ENCODE measurements at places on chromosomes 3 and 15.

DNA sequence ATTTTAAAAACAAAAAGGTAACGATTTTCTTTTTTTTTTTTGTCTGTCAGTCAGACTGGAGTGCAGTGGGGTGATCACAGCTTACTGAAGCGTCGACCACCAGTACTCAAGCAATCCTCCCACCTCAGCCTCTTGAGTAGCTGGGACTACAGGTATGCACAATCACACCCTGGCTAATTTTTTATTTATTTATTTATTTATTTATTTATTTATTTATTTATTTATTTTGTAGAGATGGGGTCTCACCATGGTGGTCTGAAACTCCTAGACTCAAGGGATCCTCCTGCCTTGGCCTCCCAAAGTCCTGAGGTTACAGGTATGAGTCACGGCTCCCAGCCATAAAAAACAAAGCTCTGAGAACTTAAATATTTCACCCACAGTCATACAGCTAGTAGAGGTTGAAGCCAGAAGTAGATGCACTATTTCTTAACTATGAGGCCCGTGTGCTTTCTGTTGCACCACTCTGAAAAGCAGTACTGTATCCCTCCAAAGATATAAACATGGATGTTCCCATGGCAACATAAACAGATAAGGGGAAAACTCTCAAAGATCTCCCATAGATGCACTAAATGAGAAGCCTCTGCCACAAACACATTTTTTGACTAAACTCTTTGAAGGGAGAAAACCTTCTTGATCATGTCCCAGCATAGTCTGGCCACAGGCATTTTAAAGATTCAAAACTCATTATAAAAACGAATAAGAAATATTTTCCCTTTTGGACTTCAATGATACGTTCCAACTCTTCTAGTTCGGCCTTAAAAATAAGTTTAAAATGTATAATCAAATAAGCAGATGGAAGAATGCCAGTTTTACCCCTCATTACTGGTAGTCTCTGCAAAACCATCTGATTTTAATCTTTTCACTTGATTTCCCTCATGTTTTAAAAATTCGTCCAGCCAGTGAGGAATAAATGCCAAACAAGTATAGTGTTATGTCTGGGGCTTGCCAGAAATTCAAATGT lies 162.3 kb upstream of the ARHGEF26 start:
- no peak for DNase-seq
- H3K36me3 ChIP-seq = no peaks in the 10 kb centered on the region
- H3K4me3 ChIP-seq = no peak overlapping the region
- no peak overlapping the region for H3K27ac ChIP-seq
- no peaks in the 10 kb centered on the region for H3K4me1 ChIP-seq
- H3K27me3 ChIP-seq = peaks cover 13% of the 10 kb centered on the region

- H3K27ac ChIP-seq = no peak overlapping the region
- no peaks in the 10 kb centered on the region for H3K27me3 ChIP-seq
- no peaks in the 10 kb centered on the region for H3K4me1 ChIP-seq
- no peaks in the 10 kb centered on the region for H3K36me3 ChIP-seq
Observed at GRCh38 chr3:68363796-68364195, 568.6 kb downstream of the TAFA4 start.

- peaks cover 51% of the 10 kb centered on the region for H3K36me3 ChIP-seq
- peak overlapping the region; percentile 89 for H3K27ac ChIP-seq
- peaks cover 66% of the 10 kb centered on the region for H3K4me1 ChIP-seq
- H3K27me3 ChIP-seq = no peaks in the 10 kb centered on the region
Observed at GRCh38 chr3:187020376-187020775, 90.0 kb downstream of the ST6GAL1 start.

- no peak overlapping the region for H3K27ac ChIP-seq
- DNase-seq = no peak
- no peaks in the 10 kb centered on the region for H3K27me3 ChIP-seq
- no peak overlapping the region for H3K4me3 ChIP-seq
Observed at GRCh38 chr3:111392894-111393398, 149.1 kb upstream of the CD96 start.

DNA sequence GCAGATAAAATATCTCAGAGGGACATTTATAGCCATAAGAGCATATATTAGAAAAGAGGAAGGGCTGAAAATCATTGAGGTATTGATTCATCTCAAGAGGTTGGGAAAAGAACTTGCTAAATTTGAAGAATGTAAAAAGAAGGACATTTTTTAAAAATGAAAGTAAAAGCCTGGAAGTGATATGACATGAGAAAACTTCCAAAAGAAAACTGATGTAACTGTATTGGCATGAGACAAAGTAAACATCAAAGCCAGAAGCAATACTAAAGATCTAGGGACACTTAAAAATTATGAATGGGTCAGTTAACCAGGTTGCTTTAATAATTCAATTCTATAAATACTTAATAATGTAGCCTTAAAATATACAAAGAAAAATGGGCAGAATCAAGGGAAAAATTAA lies 31.9 kb downstream of the CEP63 start:
- peaks cover 84% of the 10 kb centered on the region for H3K36me3 ChIP-seq
- peaks cover 9% of the 10 kb centered on the region for H3K4me1 ChIP-seq
- no peak overlapping the region for H3K27ac ChIP-seq

DNA sequence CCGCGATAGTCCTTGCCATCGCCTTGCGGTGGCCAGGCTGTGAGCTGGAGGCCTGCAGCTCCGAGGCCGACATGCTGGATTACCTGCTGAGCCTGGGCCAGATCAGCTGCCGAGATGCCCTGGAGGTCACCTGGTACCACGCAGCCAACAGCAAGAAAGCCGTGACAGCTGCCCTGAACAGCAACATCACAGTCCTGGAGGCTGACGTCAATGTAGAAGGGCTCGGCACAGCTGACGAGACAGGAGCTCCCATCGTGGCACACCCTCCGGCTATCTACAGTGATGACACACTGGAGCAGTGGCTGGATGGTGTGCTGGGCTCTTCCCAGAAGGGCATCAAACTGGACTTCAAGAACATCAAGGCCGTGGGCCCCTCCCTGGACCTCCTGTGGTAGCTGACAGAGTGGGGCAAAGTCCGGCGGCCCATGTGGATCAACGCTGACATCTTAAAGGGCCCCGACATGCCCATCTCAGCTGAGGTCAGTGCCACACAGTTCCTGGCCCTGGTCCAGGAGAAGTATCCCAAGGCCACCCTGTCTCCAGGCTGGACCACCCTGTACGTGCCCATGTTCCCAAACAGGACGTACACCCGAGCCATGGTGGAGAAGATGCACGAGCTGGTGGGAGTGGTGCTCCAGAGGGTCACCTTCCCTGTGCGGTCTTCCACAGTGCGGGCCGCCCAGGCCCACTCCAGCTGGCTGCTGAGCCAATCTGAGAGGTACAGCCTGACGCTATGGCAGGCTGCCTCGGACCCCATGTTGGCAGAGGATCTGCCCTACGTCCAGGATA lies 70.2 kb downstream of the FAM43A start:
- no peak for DNase-seq
- H3K36me3 ChIP-seq = no peaks in the 10 kb centered on the region
- no peak overlapping the region for H3K4me3 ChIP-seq
- no peak overlapping the region for H3K27ac ChIP-seq
- peaks cover 9% of the 10 kb centered on the region for H3K27me3 ChIP-seq
- no peaks in the 10 kb centered on the region for H3K4me1 ChIP-seq

DNA sequence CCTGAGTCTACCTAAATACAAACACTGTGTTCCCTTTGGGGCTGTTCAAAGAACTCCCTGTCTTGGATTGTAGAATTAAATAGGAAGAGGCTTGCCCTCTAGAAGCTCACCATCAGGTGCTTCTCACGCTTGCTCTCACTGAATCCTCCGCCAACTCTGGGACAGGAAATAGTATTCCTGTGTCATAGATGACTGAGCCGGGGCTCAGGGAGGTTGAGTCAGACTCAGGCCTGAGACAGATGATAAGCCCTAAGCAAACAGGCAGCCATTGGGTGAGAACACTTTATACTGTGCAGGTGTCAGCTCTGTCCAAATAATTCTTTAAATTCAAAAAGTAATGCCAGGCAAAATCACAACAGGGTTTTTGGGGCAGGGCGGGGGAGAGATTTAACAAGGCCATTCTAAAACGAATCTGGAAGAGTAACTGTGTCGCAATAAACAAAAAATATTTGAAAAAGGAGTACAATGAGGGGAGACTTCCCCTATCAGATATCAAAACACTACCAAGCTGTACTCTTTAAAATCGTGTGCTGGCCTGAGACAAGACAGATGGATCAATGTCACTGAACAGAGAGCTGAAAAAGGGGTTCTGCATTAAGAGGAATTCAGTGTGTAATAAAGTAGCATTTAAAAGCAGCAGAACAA lies 59.0 kb downstream of the EPHB3 start:
- no peaks in the 10 kb centered on the region for H3K36me3 ChIP-seq
- peaks cover 21% of the 10 kb centered on the region for H3K4me1 ChIP-seq
- H3K27ac ChIP-seq = no peak overlapping the region
- H3K27me3 ChIP-seq = no peaks in the 10 kb centered on the region
- no peak overlapping the region for H3K4me3 ChIP-seq

DNA sequence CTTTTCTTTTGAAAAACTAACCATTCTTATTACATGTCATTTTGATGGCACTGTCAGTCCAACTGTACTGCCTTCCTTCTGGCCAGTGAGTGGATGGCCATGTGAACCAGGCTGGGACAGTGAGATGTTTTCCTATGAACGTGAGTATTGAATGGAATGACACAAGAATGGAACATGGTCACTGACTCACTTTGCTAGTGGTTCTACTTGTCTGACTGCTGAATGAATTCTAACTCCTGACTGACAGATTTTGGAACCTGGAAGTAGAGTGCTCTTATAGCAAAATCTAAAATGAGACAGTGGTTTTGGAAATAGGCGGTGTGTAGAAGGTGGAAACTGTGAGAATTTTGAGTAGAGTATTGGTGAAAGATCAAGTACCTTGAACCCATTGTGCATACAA lies 606.9 kb upstream of the KCNMB2 start:
- no peaks in the 10 kb centered on the region for H3K27me3 ChIP-seq
- no peak overlapping the region for H3K4me3 ChIP-seq
- no peak for DNase-seq
- peak overlapping the region; percentile 39 for H3K27ac ChIP-seq

DNA sequence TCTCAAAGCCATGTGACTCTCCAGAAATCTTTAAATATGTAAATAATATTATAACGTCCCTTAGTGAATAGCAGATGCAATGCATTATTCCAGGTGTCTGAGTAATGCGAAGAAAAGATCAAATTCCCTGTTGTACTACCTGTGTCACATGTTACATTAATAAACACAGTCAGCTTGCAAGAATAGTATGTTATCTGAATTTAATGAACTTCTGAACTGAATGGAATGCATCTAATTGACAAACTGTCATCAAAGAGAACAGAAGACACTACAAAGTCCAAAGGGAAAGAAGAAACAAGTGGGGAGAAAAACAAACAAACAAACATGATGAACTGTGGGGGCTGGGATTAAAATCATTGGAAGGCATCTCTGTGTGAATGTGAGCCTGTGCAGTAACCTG lies 508.8 kb downstream of the LPP start:
- no peaks in the 10 kb centered on the region for H3K27me3 ChIP-seq
- H3K27ac ChIP-seq = no peak overlapping the region
- no peak for DNase-seq
- peaks cover 11% of the 10 kb centered on the region for H3K4me1 ChIP-seq
- no peak overlapping the region for H3K4me3 ChIP-seq

- H3K4me1 ChIP-seq = peaks cover 62% of the 10 kb centered on the region
- H3K36me3 ChIP-seq = peaks cover 15% of the 10 kb centered on the region
- no peaks in the 10 kb centered on the region for H3K27me3 ChIP-seq
- peak overlapping the region; percentile 91 for H3K27ac ChIP-seq
Observed at GRCh38 chr3:153621953-153622352, 459.9 kb downstream of the RAP2B start.

DNA sequence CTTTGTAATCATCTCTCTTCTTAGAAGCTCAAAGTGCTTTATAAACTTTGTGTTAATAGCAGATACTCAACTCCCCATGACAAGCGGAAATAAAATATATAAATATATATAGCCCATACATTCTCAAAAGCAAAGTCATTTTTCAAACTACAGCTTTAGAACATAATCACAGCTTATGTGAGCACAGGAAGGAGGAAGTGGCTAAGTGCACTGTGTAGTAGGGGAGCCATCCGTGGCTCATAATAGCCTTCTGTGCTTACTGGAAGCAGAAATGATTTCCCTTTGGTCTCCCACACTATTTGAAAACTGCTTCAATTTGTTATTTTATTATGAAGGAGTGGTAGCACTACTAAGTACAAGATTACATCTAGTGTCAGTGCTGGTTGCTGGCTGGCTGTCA lies 151.4 kb upstream of the ARL6 start:
- peaks cover 5% of the 10 kb centered on the region for H3K27me3 ChIP-seq
- H3K4me1 ChIP-seq = no peaks in the 10 kb centered on the region
- H3K27ac ChIP-seq = no peak overlapping the region
- H3K4me3 ChIP-seq = no peak overlapping the region
- no peak for DNase-seq

GRCh38 chr3:66497985-66498671 lies 2.7 kb downstream of the LRIG1 start:
- DNase-seq = no peak
- H3K27ac ChIP-seq = peak overlapping the region; percentile 95
- peaks cover 3% of the 10 kb centered on the region for H3K27me3 ChIP-seq
- H3K4me1 ChIP-seq = peaks cover 81% of the 10 kb centered on the region
- H3K4me3 ChIP-seq = peak overlapping the region; percentile 94

- no peak overlapping the region for H3K4me3 ChIP-seq
- no peak overlapping the region for H3K27ac ChIP-seq
- no peaks in the 10 kb centered on the region for H3K36me3 ChIP-seq
- DNase-seq = no peak
- H3K27me3 ChIP-seq = no peaks in the 10 kb centered on the region
Observed at GRCh38 chr15:60782316-60782715, 303.4 kb upstream of the ICE2 start.

DNA sequence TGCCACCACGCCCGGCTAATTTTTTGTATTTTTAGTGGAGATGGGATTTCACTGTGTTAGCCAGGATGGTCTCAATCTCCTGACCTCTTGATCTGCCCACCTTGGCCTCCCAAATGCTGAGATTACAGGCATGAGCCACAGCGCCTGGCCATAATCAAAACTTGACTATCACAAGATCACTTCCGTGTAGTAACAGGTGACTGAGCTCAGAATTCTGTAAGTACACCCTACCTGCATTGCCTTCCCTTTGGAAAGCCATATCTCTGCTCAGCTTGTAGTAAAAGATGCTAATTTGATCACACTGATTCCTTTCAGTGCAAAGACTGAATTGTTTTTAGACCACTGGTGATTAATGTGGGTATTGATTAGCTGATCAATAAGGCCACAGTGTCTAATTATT lies 167.1 kb downstream of the SHOX2 start:
- no peak overlapping the region for H3K4me3 ChIP-seq
- no peak for DNase-seq
- no peaks in the 10 kb centered on the region for H3K36me3 ChIP-seq
- H3K27me3 ChIP-seq = no peaks in the 10 kb centered on the region
- no peaks in the 10 kb centered on the region for H3K4me1 ChIP-seq
